NCI-H2029 treated with DMSO at 0.1 percent for 48 hours (cell line): ENCODE measurements at places on chromosomes 5 and 9.

DNA sequence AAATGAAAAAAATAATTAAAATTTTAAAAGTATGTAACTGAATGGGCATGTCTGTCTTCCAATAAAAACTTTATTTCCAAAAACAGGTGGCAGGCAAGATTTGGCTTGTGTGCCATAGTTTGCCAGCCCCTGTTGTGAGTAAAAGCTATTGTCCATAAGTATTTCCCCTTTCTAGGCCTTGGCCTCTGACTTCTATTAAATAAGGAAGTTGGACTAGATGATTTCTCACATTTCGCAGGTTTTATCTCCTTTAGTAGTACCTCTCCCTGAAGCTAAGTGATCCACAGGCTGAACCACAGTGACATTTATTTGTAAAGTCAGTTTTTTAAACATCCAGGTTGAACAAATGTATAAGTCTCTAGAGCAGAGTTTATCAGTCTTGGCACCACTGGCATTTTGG lies 41.3 kb downstream of the RECK start:
- DNase-seq = no peak

GRCh38 chr5:43773478-43773844 lies 170.5 kb downstream of the NNT start:
- DNase-seq = no peak

DNA sequence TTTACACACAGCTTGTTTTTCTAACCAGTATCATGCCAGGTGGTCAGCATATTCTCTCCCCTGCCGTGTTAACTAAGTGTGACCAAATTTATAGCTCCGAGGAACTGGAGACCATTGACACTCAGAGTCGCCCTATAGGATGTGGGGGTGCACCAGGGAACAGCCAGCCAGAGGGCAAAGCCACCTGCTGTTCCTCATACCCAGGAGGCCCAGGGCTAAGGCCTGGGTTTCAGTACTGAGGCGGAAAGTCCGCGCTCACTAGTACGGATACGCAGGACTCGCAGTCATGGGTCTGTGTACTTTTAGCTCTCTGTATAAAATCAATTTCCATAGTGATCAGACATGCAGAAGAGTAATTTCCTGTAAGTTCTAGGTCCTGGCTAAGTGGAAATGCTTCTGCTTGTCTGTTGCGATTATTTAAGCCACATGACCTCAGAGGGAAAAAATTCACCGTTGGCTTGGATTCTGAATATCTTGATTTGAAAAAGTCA lies 247.0 kb downstream of the AOPEP start:
- no peak for DNase-seq

DNA sequence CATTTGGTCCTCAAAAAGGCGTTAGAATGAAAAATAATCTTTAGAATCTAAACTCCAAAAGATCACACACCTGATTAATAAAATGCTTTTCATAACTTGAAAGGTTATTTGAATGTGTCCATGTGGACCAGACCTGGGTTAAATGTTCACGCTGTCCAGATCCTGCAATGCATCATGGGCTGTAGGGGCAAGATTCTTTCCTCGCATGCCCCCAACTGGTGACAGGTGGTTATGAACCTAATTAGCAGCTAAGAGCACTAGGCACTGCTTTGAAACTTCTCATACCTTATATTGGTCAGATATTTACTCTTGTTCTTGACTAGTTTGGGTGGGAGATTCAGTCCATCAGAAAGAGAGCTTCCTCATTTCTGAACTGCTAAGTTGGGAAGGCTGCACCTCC lies 19.3 kb upstream of the PIP5K1B start:
- peak; percentile 25 for DNase-seq

DNA sequence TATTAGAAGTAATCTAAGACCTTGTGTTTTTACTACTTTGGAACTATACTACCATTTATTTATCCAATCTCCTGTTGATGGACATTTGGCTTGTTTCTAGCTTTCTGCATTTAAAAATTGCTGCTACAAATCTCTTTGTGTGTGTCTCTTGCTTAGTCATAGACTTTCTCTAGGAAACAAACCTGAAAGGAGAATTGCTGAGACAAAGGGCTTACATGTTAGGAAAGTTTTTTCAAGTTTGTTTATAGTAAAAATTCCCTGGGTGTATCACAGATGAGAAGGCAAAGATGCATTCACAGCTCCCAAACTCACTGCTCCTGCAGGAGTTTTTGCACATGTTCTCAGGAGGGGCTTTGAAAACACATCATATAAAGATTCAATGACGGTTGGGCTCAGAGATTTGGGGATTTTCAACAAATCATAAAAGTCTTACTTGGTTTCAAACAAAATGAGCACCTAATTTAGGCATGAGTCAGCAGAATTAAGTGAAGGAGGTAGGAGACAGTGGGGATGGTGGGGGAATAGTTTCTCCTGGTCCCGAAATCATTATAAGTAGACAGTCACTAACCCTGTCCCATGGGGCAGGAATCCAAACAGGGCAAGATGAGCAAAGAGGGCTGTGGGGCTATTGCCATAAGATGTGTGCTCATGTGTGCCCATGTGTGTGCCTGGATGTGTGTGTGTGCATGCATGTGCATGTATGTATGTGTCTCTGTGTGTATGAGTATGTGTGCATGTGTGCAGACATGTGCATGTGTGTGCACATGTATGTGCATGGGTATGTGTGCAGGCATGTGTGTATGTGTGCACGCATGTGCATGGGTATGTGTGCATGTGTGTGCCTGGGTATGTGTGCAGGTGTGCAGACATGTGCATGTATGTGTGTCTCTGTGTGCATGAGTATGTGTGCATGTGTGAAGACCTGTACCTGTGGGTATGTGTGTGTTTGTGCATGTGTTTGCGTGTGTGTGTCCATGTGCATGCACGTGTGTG lies 43.4 kb upstream of the S1PR3 start:
- DNase-seq = no peak

GRCh38 chr5:148937830-148938521 lies 111.6 kb downstream of the ADRB2 start:
- DNase-seq = no peak

DNA sequence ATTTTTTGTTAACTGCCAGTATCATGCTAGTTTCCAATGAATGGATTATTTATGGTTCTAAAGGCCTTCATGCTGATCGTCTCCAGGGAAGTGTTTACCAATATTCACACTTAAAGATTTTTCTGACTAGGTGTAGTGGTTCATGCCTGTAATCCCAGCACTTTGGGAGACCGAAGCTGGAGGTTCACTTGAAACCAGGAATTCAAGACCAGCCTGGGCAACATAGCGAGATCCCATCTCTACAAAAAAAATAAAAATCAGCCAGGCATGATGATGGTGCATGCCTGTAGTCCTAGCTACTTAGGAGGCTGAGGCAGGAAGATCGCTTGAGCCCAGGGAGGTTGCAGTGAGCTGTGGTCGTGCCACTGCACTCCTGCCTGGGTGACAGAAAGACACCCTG lies 43.5 kb downstream of the FAM13B start:
- DNase-seq = no peak

DNA sequence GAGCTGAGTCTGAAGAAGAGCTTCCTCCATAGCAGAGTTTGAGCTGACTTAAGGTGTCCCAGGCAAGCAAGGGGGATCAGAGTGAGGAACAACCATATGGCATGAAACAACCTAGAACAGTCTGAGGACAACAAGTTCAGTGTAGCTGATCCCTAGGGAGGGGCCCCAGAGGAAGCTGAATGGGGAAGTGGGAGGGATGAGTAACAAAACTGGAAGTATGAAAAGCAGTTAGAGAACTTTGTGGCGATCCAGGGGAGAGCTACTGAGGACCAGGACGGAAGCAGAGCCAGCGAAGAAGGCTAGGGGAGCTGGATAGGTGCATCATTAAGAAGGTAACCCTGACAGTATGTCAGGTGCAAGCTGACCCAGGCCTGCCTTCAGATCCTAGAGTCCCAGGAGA lies 580.8 kb downstream of the BNC2 start:
- no peak for DNase-seq

GRCh38 chr5:143016777-143017516 lies 246.8 kb downstream of the ARHGAP26 start:
- peak; percentile 14 for DNase-seq

DNA sequence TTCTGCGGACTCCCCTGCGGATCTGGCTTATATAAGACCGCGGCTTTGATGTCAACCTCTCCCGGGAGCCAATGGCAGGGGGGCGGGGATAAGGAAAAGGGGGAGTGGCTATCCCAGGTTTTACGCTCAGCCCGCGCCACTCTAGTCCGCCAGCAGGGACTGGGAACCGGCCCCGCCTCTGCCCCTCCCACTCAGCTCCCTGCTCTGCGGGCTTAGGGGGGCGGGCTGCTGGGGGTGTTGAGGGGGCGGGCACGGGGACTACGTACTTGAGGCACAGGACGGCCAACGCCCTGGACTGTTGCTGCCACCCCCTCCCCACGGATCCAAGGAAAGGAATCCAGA lies at the start of gene HAND1:
TSS of gene HAND1 (minus strand) at position 4 of the 342 bp plus-strand sequence. CDS start 219 bp downstream, outside the sequence.
- DNase-seq = peak; percentile 42

DNA sequence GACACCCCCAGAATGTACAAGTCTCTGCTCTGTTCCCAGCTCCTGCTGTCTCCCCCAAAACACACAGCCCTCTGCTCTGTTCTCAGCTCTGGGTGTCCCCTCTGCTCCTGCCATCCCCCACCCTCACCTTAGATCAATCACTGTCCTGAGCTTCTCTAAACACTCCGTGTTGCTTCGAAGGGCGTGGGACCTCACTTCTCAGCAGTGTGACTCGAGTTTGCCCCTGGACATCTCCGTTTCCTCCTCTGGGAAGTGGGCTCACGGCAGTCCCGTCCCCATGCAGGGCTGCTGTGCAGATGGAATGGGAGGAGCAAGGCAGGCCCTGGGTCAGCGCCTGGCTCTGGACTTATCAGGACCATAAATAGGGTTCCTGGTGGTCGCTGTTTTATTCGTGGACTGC lies 98.0 kb upstream of the RAPGEF1 start:
- no peak for DNase-seq

DNA sequence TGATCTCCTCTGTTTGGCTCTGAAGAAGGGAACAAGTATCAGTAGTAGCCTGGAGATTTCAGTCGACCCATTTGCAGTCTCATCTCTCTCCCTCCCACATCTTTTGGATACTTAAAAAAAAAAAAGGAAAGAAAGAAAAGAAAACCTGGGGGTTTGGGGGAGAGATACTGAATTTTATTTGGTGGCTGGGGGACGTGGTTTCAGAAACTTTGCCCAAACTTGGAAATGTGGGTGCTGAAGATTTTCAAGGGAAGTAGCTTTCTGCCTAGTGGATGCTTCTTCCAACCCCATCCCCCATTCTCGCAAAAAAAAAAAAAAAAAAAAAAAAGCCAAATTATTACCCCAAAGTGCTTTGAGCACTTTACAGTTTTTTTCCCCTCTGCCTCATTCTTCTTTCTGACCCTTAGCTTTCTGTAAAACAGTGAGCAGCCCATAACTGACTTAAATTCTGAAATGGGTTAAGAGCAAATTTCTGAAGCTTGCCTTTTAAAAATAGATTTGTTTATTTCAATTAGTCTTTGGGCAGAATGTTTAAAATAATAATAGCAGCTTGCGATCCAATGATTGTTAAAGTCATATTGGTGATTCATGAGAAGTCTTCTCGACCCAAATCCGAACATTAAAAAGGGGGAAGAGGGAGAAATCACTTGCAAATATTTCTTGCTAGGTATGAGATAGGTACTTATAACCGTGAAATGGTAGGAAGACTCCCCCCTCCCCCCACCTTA lies 894 bp downstream of the FST start:
- DNase-seq = peak; percentile 72

DNA sequence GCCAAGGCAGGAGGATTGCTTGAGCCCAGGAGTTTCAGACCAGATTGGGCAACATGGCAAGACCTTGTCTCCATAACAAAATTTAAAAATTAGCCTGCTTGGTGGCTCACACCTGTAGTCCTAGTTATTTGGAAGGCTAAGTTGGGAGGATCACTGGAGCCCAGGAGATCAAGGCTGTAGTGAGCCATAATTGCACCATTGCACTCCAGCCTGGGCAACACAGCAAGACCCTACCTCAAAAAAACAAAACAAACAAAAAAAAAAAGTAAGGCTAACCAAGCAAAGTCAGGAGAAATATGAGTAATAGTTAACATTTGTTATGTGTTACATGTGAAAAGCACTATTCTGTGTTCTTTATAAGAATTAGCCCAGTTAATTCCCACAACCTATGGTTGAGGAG lies 74.7 kb downstream of the FOXB2 start:
- no peak for DNase-seq

- no peak for DNase-seq
Measured at GRCh38 chr5:65192331-65192730, 289.4 kb downstream of the ADAMTS6 start.

DNA sequence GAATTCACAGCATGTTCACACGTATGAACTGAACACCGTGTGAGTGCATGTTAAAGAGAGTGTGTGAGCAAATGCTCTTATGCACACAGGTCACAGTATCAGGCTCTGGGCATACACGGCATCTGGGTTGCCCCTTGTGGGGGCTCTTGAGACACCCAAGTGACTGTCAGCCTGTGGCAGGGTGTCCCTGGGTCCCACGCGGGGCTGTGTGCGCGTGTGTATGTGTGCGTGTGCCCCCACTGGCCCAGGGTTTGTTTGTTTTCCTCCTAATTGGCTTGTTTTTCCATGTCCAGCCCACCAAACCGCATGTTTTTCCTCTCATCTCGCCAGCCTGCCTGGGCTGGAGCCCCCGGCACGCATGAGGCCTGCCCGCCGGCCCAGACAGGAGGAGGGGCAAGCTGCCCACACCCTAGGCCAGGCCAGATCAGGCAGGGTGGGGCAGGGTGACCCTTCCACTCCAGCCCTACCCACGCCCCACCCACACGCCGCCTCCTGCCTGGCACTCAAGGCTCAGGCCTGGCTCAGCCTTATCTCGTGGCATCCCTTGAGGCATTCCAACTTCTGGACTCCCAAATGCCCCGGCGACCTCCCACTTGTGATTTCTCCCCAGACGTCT lies 28.8 kb downstream of the CNTFR start:
- no peak for DNase-seq

DNA sequence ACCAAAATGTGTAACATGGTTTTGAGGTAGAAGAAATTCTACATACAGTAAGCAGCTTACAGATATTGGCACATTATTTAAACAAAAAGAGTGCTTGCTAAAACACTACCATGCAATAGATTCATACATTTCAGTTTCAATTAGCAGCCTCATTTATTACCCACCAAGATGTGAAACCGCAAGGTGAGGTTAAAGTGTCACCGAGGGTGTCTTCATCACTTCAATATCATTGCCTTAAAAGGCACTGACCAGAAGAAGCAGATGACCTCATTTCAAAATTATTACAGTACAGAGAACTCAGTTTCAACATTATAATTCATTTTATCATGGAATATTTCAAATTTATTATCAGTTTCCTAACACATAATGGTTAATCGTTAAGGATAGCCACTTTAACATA lies 302.2 kb downstream of the ISL1 start:
- no peak for DNase-seq

DNA sequence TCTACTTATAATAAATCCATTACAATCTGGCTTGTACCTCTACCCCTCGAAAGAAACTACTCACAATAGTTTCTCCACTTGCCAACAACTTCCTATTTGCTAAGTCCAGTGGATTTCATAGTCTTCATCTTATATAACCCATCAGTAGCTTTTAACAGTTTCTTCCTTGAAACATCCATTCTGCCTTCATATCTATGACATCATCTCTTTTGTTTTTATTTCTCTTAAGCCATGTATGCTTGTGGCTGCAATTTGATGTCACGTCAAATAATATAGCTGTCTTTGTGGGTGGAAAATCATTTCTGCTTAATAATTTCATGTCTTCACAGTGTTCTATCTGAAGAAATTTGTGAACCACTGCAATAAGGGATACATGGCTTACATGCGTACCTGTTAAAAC lies 77.5 kb upstream of the GRHPR start:
- DNase-seq = no peak

- no peak for DNase-seq
Measured at GRCh38 chr5:65765582-65765981, 43.6 kb downstream of the NLN start.
